GM23338 (cell line): ENCODE measurements at places on chromosomes 3 and 15.

DNA sequence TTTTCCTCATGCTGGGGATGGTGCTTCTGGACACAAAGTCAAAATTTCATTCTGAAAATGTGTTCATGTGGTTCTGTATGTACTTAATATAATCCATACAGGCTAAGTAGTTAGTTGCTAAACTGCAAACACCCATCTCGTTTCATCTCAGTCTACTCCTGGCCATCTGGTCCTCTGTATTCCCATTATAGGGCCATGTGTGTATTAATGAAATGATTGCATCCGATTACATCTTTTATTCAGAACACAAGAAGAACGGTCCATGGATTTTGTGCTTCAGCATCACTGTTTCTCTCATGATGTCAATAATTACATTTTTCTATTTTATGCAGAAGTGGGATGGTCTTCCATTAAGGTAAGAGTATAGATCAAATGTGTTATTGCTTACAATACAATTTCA lies 6.1 kb upstream of the GJD2 start:
- no peak for DNase-seq

- DNase-seq, result no peak
Observed at GRCh38 chr3:172908771-172909270, 158.3 kb downstream of the ECT2 start.

DNA sequence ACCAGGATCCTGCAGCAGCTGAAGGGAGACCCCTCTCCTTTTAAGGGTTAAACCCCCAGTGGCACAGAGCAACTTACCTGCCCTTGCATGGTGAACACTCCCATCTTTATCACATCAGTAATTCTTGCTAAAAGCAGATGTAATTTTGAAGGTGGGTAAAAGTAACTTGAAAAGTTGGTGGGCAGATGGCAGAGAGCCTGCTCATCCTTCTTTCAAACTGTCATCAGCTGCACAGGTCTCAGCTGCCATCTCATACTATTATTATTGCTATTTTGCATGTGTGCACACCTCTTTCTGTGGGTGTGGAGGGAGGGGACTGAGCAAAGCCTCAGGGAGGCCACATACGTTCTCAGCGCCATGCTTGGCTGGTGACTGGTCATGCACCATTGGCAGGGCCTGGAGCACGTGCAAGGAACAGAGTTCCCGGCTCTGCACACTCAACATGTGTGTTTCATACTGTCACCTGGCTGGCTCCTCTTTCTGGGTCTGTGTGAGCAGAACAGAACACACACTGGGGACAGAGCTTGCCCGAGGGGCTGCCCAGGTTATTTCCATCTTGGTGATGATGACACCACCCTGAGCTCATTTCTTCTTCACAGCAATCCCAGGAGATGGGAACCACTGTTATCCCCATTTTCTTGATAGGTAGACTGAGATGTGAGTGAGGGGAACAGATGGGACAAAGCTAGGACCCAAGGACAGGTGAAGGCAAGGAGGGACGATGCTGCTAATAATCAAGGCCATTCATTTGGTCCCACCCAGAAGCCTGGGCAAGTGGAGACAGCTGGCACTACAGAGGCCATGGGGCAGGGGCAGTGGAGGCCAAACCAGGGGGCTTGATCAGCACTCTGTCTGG lies 95.8 kb upstream of the KLF13 start:
- no peak for DNase-seq

GRCh38 chr3:153232851-153233271 lies 70.8 kb downstream of the RAP2B start:
- no peak for DNase-seq

- no peak for DNase-seq
Observed at GRCh38 chr15:29204369-29204755, 65.3 kb downstream of the NSMCE3 start.

DNA sequence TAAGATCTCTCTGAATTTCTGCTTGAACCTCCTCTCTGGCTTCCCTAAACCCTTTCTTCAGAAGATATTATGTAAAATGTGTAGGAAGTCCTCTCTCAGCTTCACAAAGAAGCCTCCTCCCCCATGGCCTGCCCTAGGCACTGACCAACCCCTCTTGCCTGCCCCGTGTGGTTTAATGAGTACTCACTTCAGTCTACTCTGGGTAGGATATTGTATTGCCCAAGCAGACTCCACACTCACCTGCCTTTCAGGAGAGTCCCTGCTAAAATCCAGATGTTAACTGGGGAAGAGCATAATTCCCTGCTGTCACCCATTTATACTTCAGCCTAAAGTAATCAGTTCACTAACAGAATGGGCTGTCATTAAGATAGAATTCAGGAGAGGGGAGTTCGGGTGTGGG lies 2.6 kb upstream of the AGBL1 start:
- peak; percentile 45 for DNase-seq

- no peak for DNase-seq
Observed at GRCh38 chr3:27905625-27906024, 183.5 kb upstream of the EOMES start.

DNA sequence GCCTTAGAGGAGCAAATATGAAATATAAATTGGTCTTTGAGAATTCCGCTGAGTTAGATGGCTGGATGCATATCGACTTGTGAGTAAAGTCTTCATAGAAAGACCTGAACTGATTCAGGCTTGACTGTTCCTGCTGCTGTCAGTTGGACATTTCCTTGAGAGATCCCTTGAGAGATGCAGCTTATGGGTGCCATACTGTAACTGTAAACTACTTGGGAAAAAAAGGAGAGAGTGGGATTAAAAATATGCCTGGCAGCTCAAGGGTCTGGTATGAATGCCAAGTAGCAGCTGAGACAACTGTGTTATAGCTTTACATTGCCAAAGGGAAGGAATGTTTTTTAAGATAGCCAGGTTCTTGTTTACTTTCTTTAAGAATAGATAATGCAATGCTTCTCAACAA lies 926.6 kb downstream of the EPHA3 start:
- no peak for DNase-seq

- DNase-seq, result no peak
Observed at GRCh38 chr3:114508208-114508607, 214.4 kb downstream of the TIGIT start.

- no peak for DNase-seq
Observed at GRCh38 chr15:38605744-38606143, 41.1 kb upstream of the RASGRP1 start.

DNA sequence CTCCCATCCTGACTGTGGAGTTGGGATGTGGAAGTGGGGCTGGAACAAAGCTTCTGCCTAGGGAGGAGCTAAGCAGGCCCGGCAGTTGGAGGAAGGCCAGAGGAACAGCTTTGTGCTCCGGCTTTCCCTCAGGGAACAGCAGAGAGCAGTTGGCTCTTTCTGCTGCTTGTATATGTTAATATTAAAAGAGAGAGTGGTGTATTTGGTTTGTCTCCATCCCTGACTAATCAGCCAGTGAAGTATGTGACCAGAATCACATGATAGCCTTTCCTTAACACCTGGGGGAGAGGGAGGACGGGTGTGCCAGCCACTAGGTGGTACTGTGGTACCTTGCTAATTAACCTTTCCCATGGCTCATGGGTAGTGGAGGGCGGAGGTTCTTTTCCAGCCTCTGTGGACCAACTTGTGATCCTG lies 10.0 kb downstream of the EIF2B5 start:
- DNase-seq, result peak; percentile 80

DNA sequence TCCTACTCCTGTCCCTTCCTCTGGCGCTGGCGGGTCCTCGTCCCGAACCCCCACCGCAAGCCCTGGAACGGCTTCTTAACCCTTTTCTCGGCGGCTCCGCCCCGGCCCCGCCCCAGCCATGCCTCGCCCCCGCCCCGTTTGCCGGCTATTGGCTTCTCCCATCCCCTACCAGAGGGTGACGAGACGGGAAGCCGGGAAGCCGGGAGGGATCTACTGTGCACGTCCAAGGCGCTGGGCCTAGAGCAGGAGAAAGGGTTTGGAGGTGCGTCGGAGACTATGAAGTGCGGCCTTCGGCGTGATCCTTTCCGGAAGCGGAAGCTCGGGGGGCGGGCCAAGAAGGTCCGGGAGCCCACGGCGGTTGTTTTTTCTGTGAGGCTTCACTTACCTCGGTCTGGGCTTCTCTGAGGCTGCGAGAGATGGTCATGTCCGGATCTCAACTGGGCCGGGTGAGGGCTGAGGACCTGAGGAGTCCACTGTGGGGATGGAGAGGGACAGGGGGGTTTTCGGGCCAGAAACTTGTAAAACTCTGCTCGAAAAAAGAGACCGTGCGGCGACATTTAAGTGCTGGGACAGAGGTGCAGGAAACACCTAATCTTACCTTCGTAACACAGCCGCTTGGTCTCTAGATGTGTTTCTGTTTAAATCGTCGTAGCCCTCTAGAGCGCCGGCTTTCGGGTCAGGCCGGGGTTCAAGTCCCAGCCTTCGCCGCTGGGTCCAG lies 21.4 kb downstream of the ROPN1B start:
- peak; percentile 98 for DNase-seq

DNA sequence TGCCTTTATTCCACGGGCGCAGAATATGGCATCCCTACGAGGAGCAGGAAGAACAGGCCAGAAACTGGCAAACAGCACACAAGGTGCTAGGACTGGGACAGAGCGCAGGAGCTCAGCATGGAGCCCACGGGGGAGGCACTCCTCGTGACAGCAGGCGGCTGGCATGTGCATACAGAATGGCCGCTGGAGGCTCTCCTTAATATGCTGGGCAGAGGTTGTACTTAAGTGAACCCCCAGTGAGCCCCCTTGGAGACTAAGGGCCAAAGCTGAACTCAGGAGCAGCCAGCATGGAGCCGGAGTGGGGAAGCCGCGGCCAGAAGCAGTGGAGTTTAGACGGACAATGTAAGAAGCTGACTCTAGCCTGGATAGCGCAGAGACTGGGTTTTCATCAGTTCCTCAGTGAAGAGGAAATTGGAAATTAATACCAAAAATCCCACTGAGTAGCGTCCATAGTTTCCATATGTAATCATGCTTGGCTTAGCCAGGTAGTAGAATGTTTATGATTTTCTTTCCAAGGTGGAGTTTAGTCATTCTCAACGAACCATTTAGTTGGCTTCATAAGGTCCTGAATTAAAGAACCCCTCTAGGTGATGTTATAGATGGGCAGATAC lies 69.4 kb downstream of the EPHB3 start:
- no peak for DNase-seq

- no peak for DNase-seq
Observed at GRCh38 chr15:57996561-57996960, 69.0 kb downstream of the ALDH1A2 start.

- peak; percentile 11 for DNase-seq
Observed at GRCh38 chr3:13687517-13687943, 138.6 kb downstream of the FBLN2 start.

DNA sequence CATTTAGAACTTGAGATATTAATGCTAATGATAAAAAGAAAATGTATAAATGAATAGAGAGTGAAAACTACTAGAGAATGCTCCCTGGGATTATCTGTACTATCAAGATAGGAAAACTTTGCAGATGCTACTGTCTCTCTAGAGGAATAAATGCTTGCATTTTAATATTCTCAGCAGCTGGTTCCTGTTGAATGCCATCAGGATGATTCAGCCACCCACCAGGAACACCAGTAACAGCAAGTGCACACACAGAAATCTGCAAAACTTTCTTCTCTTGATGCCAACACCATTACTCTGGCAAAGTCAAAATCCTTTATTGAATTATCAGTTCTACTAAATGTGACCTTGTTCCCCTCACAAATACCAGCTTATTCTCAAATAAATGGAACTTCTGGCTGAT lies 148.4 kb downstream of the TIGIT start:
- no peak for DNase-seq

DNA sequence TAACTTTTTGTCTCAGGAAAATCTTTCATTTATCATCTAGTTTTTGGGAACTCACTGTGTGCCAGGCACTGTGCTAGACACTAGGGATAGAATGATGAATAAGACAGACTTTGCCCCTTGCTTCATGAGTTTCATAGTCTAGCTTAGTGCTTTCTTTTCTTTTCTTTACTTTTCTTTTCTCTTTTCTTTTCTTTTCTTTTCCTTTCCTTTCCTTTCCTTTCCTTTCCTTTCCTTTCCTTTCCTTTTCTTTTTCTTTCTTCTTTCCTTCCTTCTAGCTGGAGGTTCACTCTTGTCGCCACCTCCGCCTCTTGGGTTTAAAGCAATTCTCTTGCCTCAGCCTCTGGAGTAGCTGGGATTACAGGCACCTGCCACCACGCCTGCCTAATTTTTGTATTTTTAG lies 172.9 kb downstream of the EDEM1 start:
- no peak for DNase-seq

DNA sequence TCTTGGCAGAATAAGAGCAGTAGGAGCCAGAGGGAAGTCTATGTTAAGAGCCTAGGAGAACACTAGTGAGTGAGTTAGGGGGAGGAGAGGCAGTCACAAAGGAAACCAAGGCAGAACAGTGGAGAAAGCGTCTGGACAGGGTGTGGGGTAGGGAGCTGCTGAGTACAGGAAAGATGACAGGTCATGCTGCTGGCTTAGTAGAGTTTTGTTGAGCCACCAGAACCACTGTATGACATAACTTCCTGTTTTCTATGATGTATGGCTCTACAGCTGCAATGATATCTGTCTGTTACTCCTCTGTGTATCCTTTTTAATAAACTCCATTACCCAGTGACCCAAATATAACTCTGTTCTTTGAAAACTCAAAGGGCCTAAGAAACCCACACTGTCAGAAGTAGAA lies 10.6 kb upstream of the STT3B start:
- no peak for DNase-seq

- no peak for DNase-seq
Observed at GRCh38 chr15:98684436-98684835, 36.1 kb downstream of the IGF1R start.

DNA sequence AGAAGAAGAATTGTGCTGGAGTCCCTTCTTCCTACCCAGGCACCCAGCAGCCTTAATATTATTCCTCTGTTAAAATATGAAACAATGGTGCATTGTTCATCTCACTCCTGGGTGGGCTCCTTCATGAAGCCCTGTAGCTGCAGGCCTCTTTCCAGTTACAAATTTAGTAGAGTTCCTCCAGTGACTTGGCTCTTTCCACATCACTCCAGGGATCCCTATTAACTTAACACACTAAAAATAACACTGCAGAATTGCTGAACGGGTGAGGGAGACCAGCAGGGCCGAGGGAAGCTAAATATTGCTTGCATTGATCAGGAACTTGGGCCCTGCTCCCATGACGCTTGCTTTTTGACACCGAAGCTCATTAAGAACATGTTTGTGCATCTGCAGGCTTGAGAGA lies 142.3 kb downstream of the PDCD6IP start:
- DNase-seq, result no peak

DNA sequence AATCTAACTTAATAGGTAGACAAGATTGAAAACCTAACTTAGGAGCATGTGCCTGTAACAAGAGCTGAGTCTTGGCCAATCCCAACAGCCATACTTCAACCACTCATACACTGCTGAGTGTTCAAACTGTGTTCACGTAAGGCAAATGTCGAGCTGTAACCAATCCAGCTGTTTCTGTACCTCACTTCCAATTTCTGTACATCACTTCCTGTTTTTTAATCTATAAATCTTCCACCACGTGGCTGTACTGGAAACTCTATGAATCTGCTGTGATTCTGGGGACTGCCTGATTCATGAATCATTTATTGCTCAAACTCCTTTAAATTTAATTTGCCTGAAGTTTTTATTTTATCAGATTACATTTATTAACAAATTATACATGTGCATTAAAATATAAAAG lies 44.6 kb upstream of the NEDD4 start:
- DNase-seq, result no peak
